ENCODE measurements at places on chromosomes 2 and 18.

- DNase-seq: no peak
These were observed 954.9 kb downstream of the TDRD15 start for GRCh38 chr2:22078701-22079100.

GRCh38 chr2:156279446-156280150 is 52.9 kb downstream of the NR4A2 start:
- no peak for DNase-seq

- no peak for DNase-seq
These were observed 45.7 kb upstream of the SNED1 start for GRCh38 chr2:240952496-240953246.

DNA sequence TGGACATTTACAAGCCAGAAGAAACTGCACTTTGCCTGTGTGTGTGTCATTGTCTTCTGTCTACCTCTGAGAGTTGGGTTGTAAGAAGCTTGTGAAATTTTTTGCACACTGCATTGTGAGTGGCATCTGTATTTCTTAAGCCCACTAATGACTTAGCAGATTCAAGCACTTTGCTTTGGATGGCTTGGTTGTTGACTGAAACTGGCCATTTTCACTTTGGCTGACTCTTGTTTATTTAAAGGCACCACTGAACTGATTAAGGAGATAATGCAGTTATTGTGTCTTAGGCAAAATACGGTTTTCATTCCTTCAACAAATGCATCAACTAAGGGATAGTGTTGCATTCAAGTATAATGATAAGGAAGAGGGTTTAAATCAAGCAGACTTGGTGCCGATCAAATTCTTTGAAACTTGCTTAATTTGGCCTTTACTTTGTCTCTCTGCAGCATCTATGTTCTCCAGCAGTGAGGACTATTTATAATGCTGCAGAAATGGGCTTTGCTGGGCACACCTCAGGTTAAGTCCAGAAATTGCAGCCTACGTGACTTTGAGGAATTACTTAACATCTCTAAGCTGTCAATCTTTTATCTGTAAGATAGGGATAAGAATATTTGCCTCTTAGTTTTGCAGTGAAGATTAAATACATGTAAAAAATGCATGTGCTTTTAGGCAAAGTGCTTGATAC is 142.0 kb downstream of the CCDC85A start:
- DNase-seq: no peak

DNA sequence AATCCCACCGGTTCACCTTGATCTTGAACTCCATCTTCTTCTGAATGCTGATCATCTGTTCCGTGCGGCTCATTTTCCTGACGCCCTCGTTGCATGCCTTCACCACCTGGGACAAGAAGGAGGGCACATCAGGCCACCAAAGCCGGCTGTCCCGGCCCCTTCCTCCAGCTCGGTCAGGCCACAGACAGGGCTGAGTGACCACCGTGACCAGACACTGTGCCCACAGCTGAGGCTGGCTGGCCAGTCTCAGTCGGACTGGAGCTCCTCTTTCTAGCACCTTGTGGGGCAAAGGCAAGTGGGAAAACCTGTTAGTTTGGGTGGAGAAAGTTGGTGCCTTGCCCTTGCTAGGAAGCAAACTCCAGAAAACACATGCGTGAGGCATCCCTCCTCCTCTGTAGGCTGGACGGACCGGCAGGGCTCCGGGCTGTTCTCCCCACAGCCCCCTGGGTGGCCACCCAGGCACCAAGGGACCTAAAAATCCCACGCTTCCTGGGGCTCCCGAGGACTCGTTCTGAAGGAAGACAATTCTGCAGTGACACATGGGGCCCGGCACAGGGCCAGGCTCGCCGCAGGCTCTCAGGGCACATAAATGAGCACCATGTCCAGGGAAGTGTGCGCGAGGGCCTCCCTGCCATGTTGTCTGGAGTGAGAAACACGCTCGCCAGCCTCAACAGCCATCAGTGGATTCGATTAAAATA is 15.3 kb downstream of the SNORC start:
- DNase-seq: no peak

DNA sequence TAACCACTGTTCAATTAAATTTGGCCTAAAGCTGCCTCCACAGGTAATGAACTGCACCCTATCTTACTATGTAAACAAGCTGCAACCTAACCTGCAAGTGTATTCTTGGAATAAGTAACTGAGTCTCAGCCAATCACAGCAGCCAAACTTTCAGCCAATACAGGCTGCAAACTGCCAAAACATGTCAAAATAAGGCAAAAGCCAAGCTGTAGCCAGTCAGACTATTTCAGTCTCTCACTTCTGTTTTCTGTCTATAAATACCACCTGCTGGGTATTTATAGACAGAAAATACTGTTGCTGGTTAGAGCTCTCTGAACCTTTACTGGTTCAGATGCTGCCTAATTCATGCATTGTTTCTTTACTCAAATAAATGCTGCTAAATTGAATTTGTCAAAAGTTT is 14.3 kb downstream of the C2orf76 start:
- no peak for DNase-seq

All from H9 (cell line).